ENCODE measurements at places on chromosomes 1 and 21.

DNA sequence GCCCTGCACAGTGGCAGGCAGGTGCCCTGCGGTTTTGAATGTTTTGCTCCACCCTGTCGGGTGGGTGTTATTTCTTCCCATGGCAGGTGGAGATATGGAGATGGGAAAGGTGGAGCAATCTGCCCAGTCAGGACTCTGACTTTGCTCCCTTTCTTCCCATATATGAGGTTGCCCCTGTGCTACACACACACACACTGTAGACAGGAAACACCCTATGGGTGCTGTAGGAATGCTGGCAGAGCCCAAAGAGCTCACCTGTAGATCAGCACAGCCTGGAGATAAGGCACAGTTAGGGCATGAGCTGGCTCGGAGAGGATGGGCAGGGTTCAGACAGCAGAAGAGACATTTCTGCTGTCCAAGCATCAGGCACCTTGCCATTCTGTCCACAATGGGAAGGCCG is 246.0 kb upstream of the AJAP1 start:
- no peak for DNase-seq

DNA sequence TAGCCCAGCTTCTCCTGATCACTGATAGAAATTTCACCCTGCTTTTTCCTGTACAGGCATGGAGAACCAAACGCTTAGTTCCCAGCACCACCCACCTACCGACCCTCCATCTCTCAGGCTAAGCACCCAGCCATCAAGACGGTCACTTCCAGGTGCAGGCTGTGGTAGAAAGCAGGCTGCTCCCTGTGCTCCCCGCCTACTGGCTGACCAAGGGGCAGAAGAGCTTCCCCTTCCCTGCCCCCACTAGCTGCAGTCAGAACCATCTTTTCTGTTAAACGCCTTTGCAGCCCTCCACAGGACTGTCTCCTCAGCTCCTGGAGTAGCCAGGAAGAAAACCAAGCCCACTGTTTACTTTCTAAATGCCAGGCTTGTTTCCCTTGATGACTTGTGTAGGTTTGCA is 23.0 kb downstream of the SPATA46 start:
- peak; percentile 46 for DNase-seq

GRCh38 chr1:109111386-109112055 is 2.4 kb upstream of the ELAPOR1 start:
- DNase-seq, result no peak

DNA sequence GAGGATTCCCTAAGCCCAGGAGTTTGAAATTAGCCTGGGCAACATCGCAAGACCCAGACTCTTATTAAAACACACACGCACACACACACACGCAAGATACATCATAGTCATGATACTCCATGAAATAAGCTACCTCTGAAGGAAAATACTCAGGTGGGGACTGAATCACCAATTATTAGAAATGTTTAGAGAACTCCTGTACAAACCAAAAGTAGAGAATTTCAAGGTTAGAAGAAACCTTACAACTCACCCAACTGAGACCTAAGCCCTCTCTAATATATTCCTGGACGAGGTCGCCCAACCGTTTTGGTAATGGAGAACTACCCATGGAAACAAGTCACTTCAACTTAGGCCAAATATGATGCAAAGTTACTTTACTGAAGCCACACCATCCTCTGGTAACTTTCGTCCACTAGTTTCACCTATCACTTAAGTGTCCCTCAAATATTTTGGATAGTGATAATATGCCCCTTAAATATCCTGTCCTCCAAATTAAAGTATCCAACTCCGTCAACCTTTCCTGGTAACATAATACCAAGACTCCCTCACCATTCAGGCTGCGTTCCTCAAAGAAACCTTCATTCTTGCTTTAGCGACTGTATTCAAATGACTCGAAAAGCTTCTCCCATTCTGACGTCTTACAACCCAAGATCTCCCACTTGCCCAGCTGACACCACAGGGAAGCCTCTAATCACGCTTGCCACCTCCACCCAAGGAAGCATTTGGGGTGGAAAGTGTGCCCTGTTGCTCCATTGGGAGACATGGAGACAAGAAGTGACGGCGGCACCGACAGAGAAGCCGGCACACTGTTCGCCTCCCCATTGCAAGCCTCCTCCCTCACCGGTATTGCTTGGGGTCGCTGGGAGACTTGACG is 856 bp downstream of the NRDC start:
- DNase-seq, result peak; percentile 77

GRCh38 chr1:222454782-222455181 is 93.1 kb downstream of the HHIPL2 start:
- DNase-seq, result no peak

DNA sequence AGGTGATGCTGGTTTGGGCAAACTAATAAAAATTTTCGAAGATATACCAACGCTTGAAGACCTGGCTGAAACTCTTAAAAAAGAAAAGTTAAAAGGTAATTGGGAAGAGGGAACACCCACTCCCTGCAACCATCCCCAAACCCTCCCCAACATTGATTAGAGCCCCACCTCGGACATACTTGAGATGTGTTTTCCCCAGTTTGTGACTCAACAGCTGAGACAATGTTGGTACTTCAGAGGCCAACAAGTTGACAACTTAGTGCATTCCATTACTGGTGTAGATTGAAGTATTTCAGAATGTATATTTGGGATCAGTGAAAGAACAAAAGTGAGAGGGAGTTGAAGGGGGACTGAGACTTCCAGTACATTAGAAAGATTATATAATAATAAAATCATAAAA is 5.1 kb downstream of the IFI16 start:
- DNase-seq, result no peak

- DNase-seq, result no peak
Observed at GRCh38 chr1:18511874-18512150, 31.1 kb downstream of the KLHDC7A start.

DNA sequence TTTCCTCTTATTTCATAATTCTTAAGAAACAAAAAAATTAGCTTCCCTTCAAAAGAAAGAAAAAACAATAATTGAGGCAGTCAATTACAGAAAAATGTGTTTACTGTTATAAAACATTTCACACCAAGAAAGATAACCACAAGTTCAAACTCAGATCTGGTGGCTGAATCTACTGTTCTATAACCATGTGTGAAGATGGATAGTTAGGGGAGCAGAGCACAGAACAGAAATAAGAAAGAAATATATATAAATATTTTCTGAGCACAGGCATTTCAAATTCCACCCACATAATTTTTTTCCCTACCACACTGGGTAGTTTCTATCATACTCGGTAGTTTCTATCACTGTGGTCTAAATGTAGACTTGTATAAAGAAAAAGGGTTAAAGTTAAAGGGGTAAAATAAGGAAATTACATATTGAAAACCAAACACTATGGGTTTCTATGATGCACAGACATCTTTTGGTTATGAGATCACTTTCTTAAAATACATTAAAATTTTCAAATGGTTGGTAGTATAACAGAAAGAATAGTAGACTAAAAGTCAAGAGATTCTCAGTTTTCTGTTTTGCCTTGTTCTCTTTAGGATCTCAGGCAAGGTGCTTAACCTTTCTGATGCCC is 10.8 kb downstream of the LYST start:
- DNase-seq, result no peak

GRCh38 chr1:208093754-208094719 is 150.1 kb downstream of the PLXNA2 start:
- peak; percentile 82 for DNase-seq

GRCh38 chr1:209657140-209657879 is 5.1 kb upstream of the LAMB3 start:
- DNase-seq, result no peak

DNA sequence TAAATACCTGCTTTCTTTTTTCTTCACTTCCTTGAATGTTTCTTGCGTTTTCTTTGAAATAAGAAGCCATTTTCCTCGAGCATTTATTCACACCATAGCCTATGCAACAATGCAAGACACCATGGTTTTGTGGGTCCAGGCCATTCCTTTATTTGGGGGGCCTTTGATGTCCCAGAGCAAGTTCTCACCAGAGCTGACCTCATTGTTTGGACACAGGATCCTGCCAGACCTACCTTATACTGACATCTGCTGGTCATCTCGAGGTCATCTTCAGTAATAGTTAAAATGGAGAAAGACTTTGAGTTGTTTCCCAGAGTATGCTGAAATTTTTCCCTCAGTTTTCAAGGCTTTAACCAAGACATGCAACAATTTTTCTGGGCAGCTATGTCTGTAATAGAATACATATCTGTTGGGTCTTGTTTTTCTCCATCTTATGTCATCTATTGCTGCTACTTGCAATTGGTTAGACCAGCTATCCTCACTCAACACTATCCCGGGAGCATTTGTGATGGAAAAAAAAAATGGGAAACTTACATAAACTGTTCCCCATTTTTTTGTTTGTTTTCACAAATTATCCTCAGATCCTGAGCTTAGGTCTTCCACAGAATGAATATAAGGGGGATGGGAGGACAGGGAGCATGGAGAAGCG is 34.0 kb upstream of the BACE2 start:
- peak; percentile 53 for DNase-seq

DNA sequence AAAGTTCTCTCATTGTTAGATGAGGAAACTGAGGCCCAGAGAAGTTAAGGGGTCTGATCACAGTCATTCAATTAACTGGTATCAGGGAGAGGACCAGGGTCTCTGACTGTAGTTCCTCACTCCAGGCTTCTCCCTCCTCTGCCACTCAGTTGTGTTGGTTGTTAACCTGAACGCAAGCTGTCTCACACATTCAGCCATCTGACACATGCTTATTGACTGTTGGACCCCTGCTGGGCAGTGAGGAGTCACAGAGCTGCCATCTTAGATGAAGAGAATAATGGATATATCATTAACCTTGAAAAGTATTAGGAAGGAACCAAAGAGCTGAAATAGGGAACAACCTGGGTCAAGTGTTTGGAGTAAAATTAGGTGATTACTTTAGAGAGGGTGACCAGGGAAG is 194.8 kb downstream of the ZZZ3 start:
- DNase-seq, result no peak

DNA sequence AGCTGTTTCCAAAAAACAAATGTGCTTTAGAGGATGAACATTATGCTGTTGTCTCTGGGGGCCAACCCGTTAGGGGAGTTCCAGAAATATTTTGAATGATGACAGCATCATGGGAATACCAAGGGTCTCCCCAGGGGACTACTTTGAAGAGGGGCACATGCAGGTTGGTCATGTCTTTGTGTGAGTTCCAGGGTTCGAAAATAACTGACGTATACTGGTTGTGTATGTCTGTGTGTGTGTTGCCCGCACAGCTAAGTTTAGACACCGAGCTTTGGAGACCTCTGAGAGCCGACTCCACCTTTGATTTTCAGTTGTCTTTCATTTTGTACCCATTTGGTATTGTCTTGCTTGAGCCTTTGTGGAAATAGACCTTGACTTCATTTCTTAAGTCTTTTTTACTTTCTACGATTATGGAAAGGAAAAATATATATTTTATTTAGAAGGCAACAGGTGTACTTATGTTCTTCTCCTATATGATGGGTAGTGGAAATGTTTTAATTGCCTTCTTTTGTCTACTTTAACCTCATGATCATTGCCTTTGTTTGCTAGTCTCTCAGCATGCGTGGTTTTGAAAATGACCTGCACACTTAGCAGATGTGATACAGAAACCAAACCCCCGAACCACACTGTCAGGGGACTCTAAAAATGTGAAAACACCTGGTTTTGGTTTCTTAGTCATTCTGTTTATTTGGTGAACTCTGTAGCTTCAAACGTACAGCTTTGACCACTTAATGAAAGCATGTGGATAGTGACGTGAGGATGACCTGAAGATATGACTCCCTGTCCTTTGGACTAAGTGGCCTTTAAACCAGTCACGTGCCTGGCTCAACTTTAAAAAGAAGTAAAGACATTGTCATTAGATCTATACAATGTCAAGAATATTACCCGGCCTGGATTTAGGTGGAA is 56.5 kb downstream of the GALNT2 start:
- peak; percentile 37 for DNase-seq

- DNase-seq, result no peak
Observed at GRCh38 chr21:42307106-42307505, 8.1 kb downstream of the TFF3 start.

DNA sequence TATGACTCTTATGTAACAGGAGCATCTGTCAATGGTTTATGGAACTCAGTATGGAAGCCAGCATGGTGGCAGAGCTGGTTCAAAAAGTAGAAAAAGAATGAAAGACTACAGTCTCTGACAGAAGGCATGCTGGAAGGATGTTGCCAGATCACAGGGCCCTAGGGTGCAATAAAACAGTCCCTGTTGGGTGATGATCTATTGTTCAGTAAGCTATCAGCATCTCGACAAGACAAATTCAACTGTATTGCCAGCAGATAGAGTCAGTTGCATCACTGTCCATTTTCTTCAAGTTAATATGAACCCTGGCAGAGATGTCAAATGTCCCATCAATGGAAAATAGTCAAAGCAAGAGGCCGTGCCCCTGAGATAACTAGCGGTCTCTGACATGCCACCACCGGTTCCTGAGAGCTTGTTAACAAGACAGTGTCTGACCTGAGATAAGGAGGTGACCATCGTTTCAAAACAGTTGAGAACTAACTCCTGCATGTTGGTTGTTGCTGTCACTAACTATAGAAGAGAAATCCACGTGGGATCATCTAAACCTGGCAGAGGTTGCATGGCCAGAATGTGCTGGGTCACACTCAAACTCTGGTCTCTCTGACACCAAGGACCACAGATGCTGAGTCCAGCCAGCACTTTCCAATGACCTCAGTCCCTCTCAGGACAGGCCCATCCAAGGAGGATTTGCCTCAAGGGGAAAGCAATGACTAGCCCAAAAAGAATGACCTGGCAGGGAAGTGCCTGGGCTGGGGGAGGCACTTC is 125.9 kb downstream of the RIPK4 start:
- peak; percentile 25 for DNase-seq

DNA sequence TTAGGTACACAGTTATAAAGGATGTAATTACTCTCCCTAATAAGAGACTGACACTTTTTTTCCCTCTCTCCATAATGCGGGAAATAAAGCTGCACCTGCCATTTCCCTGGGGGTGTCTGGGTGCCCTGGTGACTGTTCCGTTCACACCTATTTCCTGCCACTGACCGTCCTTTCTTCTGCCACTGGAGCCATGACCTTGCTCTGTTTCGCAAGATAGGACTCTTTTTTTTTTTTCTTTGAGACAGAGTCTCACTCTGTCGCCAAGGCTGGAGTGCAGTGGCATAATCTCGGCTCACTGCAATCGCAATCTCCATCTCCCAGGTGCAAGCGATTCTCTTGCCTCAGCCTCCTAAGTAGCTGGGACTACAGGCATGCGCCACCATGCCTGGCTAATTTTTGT is 66.1 kb upstream of the SERBP1 start:
- DNase-seq, result no peak

DNA sequence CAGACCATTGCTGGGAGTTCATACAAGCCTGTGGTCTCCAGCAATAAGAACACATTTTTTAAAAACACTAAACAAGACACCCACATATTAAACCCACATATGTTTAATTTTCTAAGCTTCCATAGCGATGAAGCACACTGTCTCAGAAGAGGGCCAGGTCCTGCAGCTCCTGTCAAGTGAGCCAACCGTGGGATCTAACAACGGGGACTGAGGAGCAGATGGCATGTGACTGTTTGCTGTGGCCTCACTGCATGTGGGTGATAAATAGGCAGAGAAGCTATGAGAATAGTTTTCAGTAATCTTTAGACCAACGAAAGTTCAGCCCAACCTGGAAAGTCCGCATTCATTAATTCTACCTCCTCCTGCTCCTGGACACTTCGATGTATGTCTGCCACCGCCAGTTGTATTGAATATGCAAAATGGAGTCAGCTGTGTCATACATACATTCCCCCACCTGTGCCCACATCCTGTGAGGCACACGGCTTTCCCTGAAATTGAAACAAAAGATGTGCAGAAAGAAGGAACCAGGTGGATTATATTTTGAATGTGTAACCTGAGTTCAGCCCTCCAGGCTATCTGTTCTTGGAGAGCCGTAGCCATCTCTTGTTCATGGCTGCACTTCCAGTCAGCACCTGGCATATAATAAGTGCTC is 88.2 kb downstream of the MIS18A start:
- no peak for DNase-seq

- no peak for DNase-seq
Observed at GRCh38 chr1:112457241-112457640, 51.5 kb upstream of the WNT2B start.
